Vagina (tissue), 2 donors: ENCODE measurements at places on chromosomes 3 and 15. TPM values are rescaled to one million over a fixed set of nuclear protein-coding genes. Genes with fewer than 3 reads are reported as not detected.

- H3K36me3 ChIP-seq = no peaks in the 10 kb centered on the region
- no peak overlapping the region for H3K27ac ChIP-seq
- no peaks in the 10 kb centered on the region for H3K4me1 ChIP-seq
- no peak for DNase-seq
- no peaks in the 10 kb centered on the region for H3K27me3 ChIP-seq
Observed at GRCh38 chr3:179091113-179091512, 19.5 kb upstream of the ZMAT3 start.

DNA sequence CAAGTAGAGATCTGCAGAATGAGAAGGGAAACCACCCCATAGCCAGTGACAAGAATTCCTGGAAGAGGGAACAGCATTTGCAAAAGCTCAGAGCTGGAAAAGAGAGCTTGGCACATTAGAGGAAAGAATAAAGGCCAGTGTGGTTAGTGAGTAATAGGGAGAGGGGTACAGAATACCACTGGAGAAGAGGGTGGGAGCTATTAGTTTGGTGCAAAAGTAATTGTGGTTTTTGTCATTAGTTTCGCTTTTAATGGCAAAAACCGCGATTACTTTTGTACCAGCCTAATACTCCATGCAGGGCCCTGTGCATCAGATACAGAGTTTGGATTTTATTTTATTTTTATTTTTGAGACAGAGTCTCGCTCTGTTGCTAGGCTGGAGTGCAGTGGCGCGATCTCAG lies 9.8 kb downstream of the SLC24A1 start:
- no peak for DNase-seq
- H3K27me3 ChIP-seq = no peaks in the 10 kb centered on the region
- no peak overlapping the region for H3K27ac ChIP-seq

- H3K36me3 ChIP-seq = no peaks in the 10 kb centered on the region
- DNase-seq = no peak
- no peaks in the 10 kb centered on the region for H3K27me3 ChIP-seq
- peaks cover 22% of the 10 kb centered on the region for H3K4me1 ChIP-seq
Observed at GRCh38 chr15:85504749-85505676, 124.6 kb downstream of the AKAP13 start.

DNA sequence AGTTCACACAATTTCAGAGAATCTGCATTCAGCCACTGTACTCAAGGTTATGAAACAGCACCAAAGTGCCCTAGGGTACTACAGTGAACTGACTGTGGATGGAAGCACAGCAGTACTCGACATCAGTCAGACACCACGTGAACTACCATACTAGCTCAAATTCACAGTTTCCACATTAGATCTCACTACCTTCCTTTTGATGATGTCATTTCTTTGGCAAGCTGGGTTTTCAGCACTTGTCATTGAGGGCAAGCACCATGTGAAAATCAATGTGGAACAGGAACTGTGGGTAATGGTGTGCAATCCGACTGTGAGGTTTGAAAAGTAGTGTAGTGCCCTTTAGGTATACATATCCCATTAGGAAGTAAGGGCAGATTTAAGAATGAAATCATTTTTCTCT lies 110.5 kb upstream of the BFSP2 start:
- no peaks in the 10 kb centered on the region for H3K36me3 ChIP-seq
- no peaks in the 10 kb centered on the region for H3K27me3 ChIP-seq
- H3K4me3 ChIP-seq = no peak overlapping the region
- no peaks in the 10 kb centered on the region for H3K4me1 ChIP-seq

ABI3BP gene
- 91.1 TPM for total RNA-seq
